WTC11 (cell line): ENCODE measurements at places on chromosomes 12 and 14. TPM values are rescaled to one million over a fixed set of nuclear protein-coding genes. Genes with fewer than 3 reads are reported as not detected.

GRCh38 chr12:51972849-51973273 is 21.4 kb downstream of the ACVR1B start:
- H3K27me3 ChIP-seq: no peaks in the 10 kb centered on the region
- H3K27ac ChIP-seq: peak overlapping the region; percentile 1; the same call in 1 of the 2 replicates
- peaks cover 20% of the 10 kb centered on the region for H3K36me3 ChIP-seq
- DNase-seq: no peak
- no peak overlapping the region for H3K4me3 ChIP-seq

GRCh38 chr12:100141666-100141997 is 1.0 kb downstream of the BLTP3B start:
- H3K27ac ChIP-seq: peak overlapping the region; percentile 64; the same call in 1 of the 2 replicates
- H3K36me3 ChIP-seq: peaks cover 7% of the 10 kb centered on the region
- H3K27me3 ChIP-seq: no peaks in the 10 kb centered on the region

- H3K27me3 ChIP-seq: no peaks in the 10 kb centered on the region
- peak; percentile 53 for DNase-seq
- no peak overlapping the region for H3K4me3 ChIP-seq
- H3K36me3 ChIP-seq: no peaks in the 10 kb centered on the region
These were observed 15.8 kb upstream of the CPNE8 start for GRCh38 chr12:38921025-38921677.

DNA sequence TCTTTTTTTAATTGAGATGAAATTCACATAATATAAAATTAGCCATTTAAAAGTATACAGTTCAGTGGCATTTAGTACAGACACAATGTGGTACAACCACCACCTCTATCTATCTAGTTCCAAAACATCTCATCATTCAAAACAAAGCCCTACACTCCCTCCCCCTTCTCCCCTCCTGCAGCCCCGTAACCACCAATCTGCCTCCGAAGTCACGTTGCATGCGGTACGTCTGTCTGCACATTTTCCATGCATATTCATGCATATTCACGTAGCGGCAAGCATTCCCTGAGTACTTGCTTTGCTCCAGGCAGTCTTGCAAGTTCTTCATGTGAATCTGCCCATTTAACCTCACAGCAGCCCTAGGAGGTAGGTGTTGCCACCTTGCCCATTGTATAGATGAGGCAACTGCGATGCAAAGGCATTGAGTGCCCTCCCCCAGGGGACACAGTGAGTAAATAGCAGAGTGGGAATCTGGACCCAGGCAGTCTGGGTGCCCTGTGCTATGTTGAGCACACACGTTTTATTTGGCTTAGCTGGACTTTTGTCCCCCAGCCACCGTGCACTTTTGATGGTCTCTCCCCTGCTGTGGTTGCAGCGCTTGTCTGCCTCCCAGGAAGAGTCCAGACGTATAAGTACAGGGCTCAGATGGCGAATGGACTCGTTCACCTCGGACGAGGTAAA is 43.4 kb downstream of the RIN3 start:
- peaks cover 16% of the 10 kb centered on the region for H3K4me1 ChIP-seq
- DNase-seq: no peak
- H3K27me3 ChIP-seq: no peaks in the 10 kb centered on the region
- H3K27ac ChIP-seq: no peak overlapping the region

DNA sequence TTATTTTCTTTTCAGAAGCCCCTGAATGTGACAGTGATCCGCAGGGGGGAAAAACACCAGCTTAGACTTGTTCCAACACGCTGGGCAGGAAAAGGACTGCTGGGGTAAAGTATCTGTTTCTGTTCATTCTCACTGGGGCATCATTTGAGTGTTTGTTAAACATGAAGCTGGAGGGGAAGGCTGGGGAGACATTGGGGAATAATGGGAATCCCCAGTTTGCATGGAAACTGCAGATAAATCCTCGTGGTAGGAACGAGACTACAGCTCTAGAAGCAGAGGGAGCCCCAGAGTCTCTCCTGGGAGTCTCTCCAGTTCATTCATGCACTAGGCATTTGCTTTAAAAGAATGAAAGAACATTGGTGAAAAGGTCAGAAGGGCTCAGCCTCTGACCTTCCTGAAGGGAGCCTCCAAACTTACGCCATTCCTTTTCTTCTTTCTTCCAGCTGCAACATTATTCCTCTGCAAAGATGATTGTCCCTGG is 2.5 kb upstream of the CFAP251 start:
- peaks cover 10% of the 10 kb centered on the region for H3K4me1 ChIP-seq
- DNase-seq: no peak
- H3K36me3 ChIP-seq: peaks cover 6% of the 10 kb centered on the region
- no peak overlapping the region for H3K4me3 ChIP-seq

DNA sequence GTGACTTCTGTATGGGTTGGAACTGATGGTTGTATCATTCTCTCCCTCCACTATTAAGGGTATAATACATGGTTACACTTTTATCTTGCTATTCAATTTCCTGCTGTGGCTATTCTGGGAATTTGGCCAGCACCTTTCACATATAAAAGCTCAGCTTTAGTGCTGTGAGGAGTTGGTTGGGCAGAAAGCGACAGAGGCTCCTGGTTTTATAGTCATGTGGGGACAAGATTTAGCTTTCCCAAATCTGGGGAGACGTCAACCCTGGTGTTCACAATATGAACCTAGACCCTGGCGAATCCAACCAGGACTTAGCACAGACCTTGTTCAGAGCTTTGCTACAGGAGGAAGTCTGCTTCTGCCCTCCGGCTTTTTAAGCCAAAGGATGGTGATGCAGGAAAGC is 36.5 kb downstream of the FOS start:
- H3K4me3 ChIP-seq: no peak overlapping the region
- DNase-seq: no peak
- no peak overlapping the region for H3K27ac ChIP-seq
- no peaks in the 10 kb centered on the region for H3K36me3 ChIP-seq
- H3K27me3 ChIP-seq: no peaks in the 10 kb centered on the region
- H3K4me1 ChIP-seq: peaks cover 4% of the 10 kb centered on the region

DNA sequence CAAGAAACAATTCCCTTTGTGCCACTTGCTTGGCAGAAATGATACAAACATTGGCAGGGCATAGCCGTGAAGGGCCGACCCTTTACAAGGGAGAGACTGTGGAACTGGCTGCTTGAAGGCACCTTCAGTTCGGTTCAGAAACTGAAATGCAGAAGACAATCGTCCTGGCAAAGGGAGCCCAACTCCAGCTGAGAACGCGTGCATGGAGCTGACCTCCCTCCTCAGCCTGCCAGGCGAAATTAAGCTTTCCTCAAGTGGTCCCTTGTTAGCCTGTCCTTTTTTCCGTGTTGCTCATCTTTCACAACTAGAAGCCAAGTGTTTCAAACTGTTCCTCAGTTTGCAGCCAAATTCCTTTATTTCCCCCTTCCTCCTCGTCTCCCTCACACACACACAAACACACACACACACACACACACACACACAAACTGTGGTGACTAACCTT is 8.1 kb downstream of the LGR5 start:
- H3K4me3 ChIP-seq: no peak overlapping the region
- peaks cover 11% of the 10 kb centered on the region for H3K4me1 ChIP-seq
- H3K27me3 ChIP-seq: peaks cover 21% of the 10 kb centered on the region

DENND5B gene
- total RNA-seq: 12.7 to 15.2 TPM (median 13.8 TPM) in 3 replicates

- peaks cover 32% of the 10 kb centered on the region for H3K27me3 ChIP-seq
- no peaks in the 10 kb centered on the region for H3K36me3 ChIP-seq
- H3K4me1 ChIP-seq: peaks cover 46% of the 10 kb centered on the region
- H3K27ac ChIP-seq: no peak overlapping the region
- no peak for DNase-seq
These were observed 45.8 kb upstream of the ATP23 start for GRCh38 chr12:57895389-57896114.

MUCL1 gene
- not detected in 3 replicates for total RNA-seq

- no peak overlapping the region for H3K4me3 ChIP-seq
- DNase-seq: no peak
- H3K27me3 ChIP-seq: peaks cover 59% of the 10 kb centered on the region
These were observed 24.7 kb upstream of the ATP5MC2 start for GRCh38 chr12:53700567-53700966.

ERBB3 gene
- total RNA-seq: 49.2 to 64.3 TPM (median 52.4 TPM) in 3 replicates

- peaks cover 41% of the 10 kb centered on the region for H3K4me1 ChIP-seq
- H3K27ac ChIP-seq: 0 out of 2 replicates have a peak overlapping the region, but pooled peaks have one; percentile 42
- peaks cover 68% of the 10 kb centered on the region for H3K27me3 ChIP-seq
These were observed 3.4 kb downstream of the TAMALIN start for GRCh38 chr12:52010152-52010622.

- no peak overlapping the region for H3K27ac ChIP-seq
- H3K4me3 ChIP-seq: no peak overlapping the region
- no peak for DNase-seq
- no peaks in the 10 kb centered on the region for H3K36me3 ChIP-seq
These were observed 6.7 kb downstream of the PLEKHD1 start for GRCh38 chr14:69491193-69491592.

ARHGEF40 gene
- total RNA-seq: 58.6 to 74.2 TPM (median 58.8 TPM) in 3 replicates

CDH24 gene
- total RNA-seq: 17.9 to 18.8 TPM (median 18.8 TPM) in 3 replicates

GRCh38 chr12:79250186-79250585 is 385.6 kb downstream of the SYT1 start:
- no peak overlapping the region for H3K4me3 ChIP-seq
- no peak overlapping the region for H3K27ac ChIP-seq
- H3K27me3 ChIP-seq: peaks cover 3% of the 10 kb centered on the region
- no peak for DNase-seq
- H3K36me3 ChIP-seq: peaks cover 14% of the 10 kb centered on the region
- H3K4me1 ChIP-seq: peaks cover 26% of the 10 kb centered on the region

- H3K36me3 ChIP-seq: peaks cover 21% of the 10 kb centered on the region
- H3K27me3 ChIP-seq: no peaks in the 10 kb centered on the region
- H3K4me3 ChIP-seq: no peak overlapping the region
- no peaks in the 10 kb centered on the region for H3K4me1 ChIP-seq
- no peak for DNase-seq
These were observed 29.9 kb downstream of the JAG2 start for GRCh38 chr14:105138551-105139111.

AMN gene
- total RNA-seq: 2.4 to 3.0 TPM (median 2.8 TPM) in 3 replicates

GRCh38 chr12:44804068-44804467 is 72.0 kb downstream of the NELL2 start:
- no peaks in the 10 kb centered on the region for H3K36me3 ChIP-seq
- DNase-seq: no peak
- H3K27me3 ChIP-seq: no peaks in the 10 kb centered on the region
- no peak overlapping the region for H3K27ac ChIP-seq
- H3K4me1 ChIP-seq: no peaks in the 10 kb centered on the region
- no peak overlapping the region for H3K4me3 ChIP-seq

OTX2 gene
- total RNA-seq: 30.1 to 34.4 TPM (median 32.5 TPM) in 3 replicates

DNA sequence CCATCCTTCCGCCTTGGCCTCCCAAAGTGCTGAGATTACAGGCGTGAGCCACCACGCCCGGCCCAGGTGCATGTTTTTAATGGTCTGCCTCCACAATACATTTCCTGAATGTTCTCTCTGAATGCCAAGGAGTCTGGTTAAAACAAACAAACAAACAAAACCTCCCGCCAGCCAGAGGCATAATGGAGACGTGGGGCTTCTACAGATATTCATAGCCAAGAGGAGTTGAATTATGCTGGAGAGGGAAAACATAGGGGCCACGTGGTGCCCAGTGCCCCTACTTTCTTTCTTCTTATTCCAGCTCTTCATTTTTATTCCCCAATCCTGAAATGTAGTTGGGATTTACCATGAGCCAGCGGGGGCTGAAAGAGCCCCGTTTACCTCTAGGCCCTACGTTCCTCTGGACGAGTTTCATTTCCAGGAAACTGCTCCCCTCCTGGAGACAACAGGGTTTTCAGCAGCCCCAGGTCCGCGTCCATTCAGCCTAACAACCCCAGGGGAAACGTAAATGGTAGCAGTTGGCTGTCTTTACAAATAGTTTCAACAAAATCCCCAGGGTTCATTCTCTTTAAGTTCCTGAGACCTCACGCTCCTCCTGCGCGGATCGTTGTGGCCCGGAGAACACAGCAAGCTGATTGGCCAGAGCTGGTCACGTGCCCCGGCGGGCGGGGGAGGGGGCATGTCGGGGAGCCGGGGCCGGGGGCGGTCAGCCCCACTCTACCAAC is 108.5 kb upstream of the ESRRB start:
- H3K4me3 ChIP-seq: peak overlapping the region; percentile 58
- DNase-seq: peak; percentile 82
- H3K4me1 ChIP-seq: peaks cover 26% of the 10 kb centered on the region
- peaks cover 40% of the 10 kb centered on the region for H3K27me3 ChIP-seq

DNA sequence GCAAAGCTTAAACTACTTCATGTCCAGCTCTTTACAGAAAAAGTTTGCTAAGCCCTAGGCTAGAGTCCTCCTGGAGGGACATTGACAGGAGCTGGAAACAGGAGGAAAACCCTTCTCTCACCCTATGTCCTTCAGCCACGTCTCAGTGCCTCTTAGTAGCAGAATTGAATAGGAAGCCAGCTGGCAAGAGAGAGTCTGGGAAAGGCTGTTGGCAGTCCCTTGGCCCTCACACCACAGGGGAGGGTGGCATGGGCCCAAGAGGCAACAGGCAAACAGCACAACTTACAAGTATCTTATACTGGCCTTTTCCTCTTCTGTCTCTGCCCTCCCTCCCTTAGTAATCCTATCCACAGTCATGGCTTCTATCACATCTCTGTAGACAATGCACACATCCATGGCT is 27.7 kb upstream of the DHRS2 start:
- no peak overlapping the region for H3K4me3 ChIP-seq
- DNase-seq: no peak
- H3K4me1 ChIP-seq: peaks cover 8% of the 10 kb centered on the region; the same call in 1 of the 2 replicates
- no peak overlapping the region for H3K27ac ChIP-seq
- peaks cover 19% of the 10 kb centered on the region for H3K27me3 ChIP-seq
- H3K36me3 ChIP-seq: no peaks in the 10 kb centered on the region
